ENCODE measurements at places on chromosomes 3 and 15.

GRCh38 chr3:191381303-191381702 lies 51.0 kb upstream of the UTS2B start:
- no peak for DNase-seq

GRCh38 chr3:34323517-34323916 lies 525.1 kb downstream of the PDCD6IP start:
- DNase-seq, result no peak

- no peak for DNase-seq
Measured at GRCh38 chr15:50219820-50220219, 37.8 kb downstream of the SLC27A2 start.

DNA sequence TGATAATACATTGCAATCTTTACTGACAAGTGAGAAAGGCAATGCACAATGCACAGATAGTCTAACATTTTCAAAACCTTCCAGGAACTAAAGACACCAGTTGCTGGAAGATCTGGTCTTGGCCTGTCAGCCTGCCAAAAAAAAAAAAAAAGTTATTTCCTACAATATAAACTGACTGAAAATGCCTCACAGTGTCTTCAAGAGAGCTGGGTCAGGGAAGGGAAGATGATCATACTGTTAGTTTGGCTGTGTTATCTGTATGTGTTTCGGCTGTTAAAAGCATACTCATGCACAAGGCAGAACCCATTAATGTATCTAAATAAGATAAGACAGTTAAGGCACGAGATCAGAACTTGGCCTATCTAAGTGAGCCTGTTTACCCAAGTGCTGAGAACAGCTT lies 673.4 kb downstream of the MECOM start:
- no peak for DNase-seq

- no peak for DNase-seq
Measured at GRCh38 chr15:38879909-38880471, 315.4 kb upstream of the RASGRP1 start.

GRCh38 chr15:84944311-84944710 lies 37.3 kb upstream of the PDE8A start:
- no peak for DNase-seq

DNA sequence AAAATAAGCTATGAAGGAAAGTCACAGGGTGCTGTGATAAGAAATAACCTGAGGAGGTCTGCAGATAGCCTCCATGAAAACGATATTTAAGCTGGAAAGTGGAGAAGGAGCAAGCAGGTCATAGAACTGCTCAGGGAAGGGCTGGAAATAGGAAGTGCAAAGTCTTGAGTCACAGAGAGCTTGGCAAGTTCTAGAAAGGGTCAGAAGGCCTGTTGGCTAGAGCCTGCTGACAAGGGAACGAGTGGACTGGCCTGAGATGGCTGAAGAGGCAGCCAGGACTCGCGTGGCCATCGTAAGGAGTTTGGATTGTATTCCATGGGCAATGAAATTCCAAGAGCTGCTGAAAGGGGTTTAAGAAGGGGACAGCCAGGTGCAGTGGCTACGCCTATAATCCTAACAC lies 64.7 kb upstream of the IL12A start:
- DNase-seq, result no peak

- no peak for DNase-seq
Measured at GRCh38 chr3:161462138-161462537, 34.5 kb upstream of the OTOL1 start.

GRCh38 chr3:186307594-186308221 lies 54.3 kb downstream of the DGKG start:
- peak; percentile 33 for DNase-seq

- no peak for DNase-seq
Measured at GRCh38 chr3:174206607-174207192, 652.4 kb upstream of the NAALADL2 start.

DNA sequence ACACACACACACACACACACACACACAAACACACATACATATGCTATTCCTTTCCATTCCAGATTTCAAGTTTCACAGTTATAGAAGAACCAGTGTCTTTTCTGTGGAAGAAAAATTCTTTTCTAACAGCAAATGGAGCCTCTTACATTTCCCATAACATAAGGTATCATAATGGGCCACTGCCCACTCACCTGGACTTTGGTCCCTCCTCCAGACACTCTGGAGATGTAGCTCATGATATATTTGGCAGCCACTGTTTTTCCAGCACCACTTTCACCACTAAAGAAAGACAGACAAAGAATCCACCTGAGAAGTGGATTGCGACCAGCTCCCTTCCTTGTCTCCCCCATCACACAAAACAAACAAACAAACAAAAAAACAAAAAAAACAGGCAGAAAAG lies 29.8 kb downstream of the LDHAL6B start:
- DNase-seq, result no peak

GRCh38 chr15:49462232-49462844 lies 39.3 kb downstream of the FGF7 start:
- DNase-seq, result no peak

DNA sequence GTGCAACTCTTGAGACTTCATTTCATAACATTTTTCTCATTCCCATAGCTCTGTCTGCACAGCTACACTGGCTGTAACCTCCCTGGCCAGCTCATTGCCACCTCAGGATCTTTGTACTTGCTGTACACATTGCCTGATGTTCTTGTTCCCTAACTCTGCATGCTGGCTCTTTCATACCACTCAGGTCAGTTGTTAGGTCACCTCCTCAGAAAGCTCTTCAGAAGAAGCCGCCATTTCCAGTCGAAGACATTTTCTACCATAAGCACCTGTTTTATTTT lies 176.2 kb downstream of the AKAP13 start:
- no peak for DNase-seq

DNA sequence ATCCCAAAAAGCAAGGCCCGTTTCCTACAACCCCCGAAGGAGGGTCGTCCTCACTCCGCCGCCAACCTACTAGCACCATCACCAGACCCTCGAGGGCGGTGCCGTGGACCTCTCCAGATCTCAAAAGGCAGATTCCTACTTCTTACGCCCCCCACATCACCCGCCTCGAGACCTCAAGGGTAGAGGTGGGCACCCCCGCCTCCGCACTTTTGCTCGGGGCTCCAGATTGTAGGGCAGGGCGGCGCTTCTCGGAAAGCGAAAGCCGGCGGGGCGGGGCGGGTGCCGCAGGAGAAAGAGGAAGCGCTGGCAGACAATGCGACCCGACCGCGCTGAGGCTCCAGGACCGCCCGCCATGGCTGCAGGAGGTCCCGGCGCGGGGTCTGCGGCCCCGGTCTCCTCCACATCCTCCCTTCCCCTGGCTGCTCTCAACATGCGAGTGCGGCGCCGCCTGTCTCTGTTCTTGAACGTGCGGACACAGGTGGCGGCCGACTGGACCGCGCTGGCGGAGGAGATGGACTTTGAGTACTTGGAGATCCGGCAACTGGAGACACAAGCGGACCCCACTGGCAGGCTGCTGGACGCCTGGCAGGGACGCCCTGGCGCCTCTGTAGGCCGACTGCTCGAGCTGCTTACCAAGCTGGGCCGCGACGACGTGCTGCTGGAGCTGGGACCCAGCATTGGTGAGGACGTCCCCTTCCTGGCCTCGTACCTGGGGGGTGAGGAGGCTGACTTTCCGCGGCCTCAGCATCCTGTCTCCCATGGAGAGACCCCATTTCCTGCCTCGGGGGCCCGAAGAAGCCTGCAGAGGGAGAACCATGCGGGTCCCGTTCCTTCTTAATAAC lies at the start of gene MYD88:
Gene MYD88 (plus strand): TSS at position 313 of the 842 bp plus-strand sequence. CDS start 40 bp downstream, at position 353.
- peak; percentile 75 for DNase-seq

DNA sequence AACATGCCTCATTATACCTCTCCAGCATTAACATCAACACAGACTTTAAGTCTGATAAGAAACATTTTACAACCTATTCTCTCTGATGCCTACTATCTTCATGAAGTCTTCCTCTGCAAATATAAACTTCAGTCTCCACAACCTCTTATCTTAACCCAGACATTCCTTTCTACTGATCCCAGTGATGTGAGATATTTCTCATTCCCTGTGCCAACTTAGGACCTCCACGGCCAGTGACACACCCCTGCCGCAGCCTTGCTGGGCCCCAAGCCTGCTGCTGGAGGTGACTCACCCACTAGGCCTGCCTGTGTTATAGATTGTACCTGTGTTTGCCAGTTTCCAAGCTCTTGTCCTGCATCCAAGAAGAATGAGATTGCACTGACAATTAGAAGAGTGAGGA lies 734.5 kb upstream of the CADM2 start:
- no peak for DNase-seq

DNA sequence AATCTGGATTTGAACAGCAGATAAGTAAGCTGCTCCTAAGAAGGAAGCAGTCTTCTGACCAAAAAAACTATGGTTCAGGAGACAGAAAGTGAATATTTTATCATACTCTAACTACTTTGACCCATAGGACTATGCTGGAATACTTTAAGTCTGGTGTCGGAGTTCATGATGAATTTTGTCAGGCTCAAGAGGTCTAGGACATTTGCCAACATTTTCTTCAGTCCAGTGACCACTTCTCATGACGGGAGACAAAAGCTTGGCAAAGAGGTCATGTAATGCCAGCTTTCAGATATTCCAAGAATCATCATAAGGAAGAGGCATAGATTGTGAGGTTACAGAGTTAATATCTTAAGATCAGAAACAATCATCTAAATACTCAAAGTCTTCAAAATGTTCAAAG lies 20.5 kb upstream of the DCBLD2 start:
- DNase-seq, result no peak

DNA sequence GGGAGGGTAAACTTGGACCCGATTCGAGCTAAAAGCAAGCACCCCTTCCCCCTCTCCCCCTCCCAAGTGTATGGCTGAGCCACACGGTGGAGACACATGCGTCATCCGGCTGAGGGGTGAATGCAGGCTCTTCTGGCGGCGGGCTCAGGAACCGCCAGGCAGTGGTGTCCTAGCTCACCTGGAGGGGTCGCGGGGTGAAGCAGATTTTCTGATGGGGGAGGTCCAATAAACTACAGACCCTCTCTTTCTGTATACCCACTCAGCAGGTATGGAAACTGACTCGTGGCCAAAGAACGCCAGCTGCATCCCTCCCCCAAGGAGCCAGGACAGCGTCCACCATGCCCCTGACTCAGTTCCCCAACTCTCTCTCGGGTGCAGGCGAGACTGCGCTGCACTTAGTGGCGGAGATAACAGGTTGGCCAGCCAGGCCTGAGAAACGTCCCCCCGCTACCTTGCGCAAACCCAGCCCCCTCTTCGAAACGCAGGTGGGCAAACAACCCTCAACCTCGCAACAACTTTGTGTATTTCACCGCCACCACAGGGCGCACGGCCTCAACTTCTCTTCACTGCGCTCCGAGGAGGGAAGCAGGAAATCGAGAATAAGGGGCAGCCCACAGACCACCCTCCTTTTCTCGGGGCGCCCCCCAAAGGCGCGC lies 1.3 kb downstream of the MAGI1 start:
- DNase-seq, result no peak

DNA sequence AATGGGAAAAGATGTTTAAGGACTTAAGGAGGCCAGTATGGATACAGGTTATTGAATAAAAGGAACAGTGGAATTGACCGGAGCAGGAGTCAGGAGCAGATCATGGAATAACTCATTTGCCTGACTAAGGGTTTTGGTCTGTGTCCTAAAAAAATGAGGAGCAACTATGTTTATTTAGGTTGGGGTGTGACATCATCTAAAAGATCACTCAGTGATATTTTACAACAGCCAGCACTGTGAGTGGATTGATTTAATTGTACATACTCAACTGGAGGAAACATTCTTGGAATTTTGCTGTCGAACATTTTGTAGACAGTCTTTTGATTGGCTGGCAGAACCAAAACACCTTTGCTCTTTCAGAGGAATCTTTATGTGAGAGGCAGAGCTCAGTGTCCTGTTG lies 348.6 kb upstream of the CDIN1 start:
- no peak for DNase-seq

- no peak for DNase-seq
Measured at GRCh38 chr3:65677486-65678010, 361.2 kb downstream of the MAGI1 start.

- DNase-seq, result no peak
Measured at GRCh38 chr15:36879568-36880222, 220.7 kb downstream of the MEIS2 start.

DNA sequence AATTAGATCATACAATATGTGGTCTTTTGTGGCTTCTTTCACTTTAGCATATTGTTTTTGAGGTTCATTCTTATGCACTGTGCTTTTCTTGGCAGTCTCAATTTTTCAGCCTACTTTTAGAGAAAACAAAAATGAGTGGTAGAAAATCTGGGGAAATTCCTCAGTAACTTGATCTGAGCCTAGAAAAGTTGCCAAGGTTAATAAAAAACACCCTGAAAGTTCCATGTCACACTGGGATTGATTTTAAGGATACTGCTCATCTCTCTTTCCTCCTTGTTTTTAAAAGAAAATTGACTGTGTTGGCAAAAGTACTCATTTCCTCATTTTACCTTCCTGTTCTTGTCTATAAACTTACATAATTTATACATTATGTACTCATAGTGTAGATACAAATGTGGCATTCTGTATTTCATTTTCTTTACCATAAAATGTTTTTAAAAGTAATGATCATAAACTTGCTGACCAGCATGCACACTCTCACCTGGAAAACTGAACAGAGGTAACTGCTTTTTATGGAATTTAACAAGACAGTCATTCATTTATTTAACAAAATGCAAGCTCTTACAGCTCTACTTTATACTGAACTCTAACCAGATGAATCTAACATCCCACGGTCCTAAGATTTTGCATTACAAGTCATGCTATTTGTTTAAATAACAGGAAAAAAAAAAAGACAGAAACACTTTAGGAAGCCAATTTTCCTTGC lies 28.6 kb upstream of the SH3BP5 start:
- DNase-seq, result no peak

- DNase-seq, result no peak
Measured at GRCh38 chr15:64017591-64018163, 28.6 kb downstream of the DAPK2 start.

GRCh38 chr3:20040548-20041196 lies 426 bp downstream of the KAT2B start:
- DNase-seq, result peak; percentile 81

GRCh38 chr3:195119461-195120266 lies 151.3 kb downstream of the XXYLT1 start:
- DNase-seq, result no peak

DNA sequence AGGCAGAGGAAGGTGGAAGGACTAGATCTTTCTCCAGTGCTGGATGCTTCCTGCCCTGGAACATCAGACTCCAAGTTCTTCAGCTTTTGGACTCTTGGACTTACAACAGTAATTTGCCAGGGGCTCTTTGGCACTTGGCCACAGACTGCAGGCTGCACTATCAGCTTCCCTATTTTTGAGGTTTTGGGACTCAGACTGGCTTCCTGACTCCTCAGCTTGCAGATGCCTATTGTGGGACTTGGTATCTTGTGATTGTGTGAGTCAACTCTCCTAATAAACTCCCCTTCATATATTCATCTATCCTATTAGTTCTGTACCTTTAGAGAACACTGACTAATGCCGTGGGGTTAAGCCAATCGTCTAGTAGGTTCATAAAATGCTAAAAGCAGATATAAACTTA lies 8.8 kb upstream of the B3GNT5 start:
- DNase-seq, result no peak
